ENCODE measurements at places on chromosomes 16 and 17. TPM values are rescaled to one million over a fixed set of nuclear protein-coding genes. Genes with fewer than 3 reads are reported as not detected.

LPO gene
- polyA plus RNA-seq, result 0.14 TPM

VTN gene
- polyA plus RNA-seq, result 15.4 TPM

COX6A2 gene
- 1.2 TPM for polyA plus RNA-seq

- DNase-seq, result no peak
These were observed 46.7 kb downstream of the PIPOX start for GRCh38 chr17:29089601-29090044.

DNA sequence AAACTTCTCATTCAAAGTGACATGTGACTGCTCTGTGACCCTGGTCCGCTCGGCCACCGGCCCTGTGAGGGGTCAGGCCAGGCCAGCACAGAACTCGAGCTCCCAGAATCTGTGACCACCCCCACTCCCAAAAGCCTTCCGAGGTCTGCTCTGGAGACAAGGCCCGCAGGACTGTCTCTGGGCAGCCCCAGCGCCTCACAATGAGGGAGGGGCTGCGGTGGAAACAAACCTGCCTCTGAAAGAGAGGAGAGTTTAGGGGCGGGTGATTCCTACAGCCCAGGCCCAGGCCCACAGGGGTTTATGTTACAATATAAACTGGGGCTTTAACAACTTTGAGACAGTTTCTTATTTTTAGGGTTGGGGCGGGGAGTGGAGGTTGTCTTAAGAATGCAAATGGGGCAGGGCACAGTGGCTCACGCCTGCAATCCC, 19.9 kb downstream of the IGFBP4 start:
- DNase-seq, result no peak

DNA sequence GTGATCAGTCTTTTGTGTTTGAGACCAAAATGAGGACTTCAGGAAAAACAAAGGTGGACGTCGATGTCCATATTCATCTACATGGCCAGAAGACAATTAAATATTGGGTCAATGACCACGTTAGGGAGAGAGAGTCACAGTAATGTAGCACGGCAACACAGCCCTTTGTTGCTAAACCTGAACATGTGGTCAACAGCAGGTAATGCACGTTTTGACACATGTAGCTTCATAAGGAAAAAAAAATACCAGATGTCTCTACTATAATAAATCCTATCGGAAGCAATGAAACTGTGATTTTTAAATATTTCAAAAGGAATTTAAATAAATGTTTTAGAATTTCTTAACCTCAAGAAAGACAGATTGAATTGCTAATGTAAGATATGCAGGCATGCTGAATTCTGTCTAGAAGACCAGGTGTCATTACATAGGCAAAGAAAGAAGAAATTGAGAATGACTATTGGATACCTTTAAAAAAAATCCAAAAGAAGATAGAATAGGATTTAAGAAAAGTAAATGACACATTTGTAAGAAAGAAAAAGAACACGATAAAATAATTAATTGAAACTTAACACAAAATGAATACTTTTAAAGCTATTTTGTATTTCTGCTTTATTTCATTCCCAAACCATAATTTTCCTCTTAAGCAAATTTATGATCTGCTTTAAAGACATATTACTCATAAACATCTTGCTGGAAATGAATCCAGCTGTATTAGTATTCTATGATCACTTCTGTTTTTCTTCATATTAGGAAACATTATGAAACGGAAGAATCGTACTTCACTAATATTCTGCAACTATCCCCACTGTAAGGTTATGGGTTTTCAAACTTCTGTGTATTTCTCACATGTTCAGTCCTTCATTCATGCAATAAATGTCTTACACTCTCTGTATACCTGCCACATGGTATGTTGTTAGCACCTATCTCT, 30.1 kb downstream of the ABCA8 start:
- DNase-seq, result no peak

GRCh38 chr17:52827526-52827925, 669.0 kb upstream of the CA10 start:
- DNase-seq, result no peak

DNA sequence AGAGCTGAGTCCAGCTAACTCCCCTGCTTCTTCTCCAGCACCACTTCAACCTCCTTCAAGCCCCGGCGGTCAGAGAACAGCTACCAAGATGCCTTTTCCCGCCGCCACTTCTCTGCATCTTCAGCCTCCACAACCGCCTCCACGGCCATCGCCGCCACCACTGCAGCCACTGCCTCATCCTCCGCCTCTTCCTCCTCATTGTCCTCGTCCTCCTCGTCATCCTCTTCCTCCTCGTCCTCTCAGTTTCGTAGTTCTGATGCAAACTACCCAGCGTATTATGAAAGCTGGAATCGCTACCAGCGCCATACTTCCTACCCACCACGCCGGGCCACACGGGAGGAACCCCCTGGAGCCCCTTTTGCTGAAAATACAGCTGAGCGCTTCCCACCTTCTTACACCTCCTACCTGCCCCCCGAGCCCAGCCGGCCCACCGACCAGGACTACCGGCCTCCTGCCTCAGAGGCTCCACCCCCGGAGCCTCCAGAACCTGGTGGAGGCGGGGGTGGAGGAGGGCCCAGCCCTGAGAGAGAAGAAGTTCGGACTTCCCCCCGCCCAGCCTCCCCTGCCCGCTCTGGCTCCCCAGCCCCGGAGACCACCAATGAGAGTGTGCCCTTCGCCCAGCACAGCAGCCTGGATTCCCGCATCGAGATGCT, 7.1 kb downstream of the SETD1A start:
- no peak for DNase-seq

GRCh38 chr17:53391197-53391596, 431.5 kb upstream of the KIF2B start:
- DNase-seq, result no peak

GRCh38 chr17:609232-609810, 105.3 kb downstream of the VPS53 start:
- no peak for DNase-seq

GRCh38 chr17:50346313-50347116, 589 bp downstream of the XYLT2 start:
- no peak for DNase-seq

- DNase-seq, result no peak
These were observed 189.9 kb downstream of the SEC14L1 start for GRCh38 chr17:77330602-77331081.

Data from renal cortex interstitium (tissue), 15 donors.